BJ (cell line): ENCODE measurements at places on chromosomes 5 and 9.
A peak's percentile ranks its signal among the peaks of the same experiment; 100 is the strongest.

- DNase-seq = no peak
These were observed 11.1 kb upstream of the GARNL3 start for GRCh38 chr9:127253446-127253845.

GRCh38 chr9:131274674-131275331, 1.5 kb downstream of the FAM78A start:
- DNase-seq = no peak

DNA sequence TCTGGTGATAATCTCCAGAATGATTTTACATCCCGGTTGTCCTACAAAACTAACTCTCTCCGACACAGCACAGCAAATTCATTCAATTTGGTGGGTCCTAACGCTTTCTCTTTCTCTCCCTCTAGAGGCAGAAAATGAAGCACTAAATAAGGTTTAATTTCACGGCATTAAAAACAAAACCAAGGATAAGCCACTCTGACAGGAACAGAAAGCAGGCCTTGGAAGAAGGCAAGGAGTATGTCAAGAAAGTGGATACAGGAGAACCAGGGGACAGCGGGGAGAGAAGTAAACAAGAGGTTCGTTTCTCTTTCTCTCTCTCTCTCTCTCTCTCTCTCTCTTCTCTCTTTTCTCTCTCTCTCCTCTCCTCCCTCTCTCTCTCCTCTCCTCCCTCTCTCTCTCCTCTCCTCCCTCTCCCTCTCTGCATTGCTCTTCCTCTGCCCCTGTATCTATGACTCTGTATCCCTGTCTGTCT, 49.8 kb downstream of the EBF1 start:
- no peak for DNase-seq

GRCh38 chr5:150644058-150644457, 3.6 kb downstream of the SYNPO start:
- no peak for DNase-seq

- DNase-seq = no peak
These were observed 47.3 kb downstream of the SH3TC2 start for GRCh38 chr5:149015561-149015960.

DNA sequence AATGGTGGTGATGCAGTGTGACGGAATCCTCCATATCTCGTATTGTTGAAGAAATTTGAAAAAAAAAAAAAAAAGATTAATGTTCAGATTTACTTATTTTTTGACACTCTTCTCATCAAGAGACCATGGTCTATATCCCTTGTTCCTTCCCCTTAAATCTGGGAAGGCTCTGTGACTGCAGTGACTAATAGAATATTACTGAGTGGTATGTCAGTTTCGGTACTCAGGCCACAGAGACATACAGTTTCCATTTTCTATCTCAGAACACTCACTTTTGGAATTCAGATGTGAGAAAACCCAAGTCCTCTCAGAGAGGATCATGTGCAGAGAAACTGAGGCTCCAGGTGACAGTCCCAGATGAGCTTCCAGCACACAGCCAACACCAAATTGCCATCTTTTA, 1193.5 kb downstream of the DTWD2 start:
- no peak for DNase-seq

DNA sequence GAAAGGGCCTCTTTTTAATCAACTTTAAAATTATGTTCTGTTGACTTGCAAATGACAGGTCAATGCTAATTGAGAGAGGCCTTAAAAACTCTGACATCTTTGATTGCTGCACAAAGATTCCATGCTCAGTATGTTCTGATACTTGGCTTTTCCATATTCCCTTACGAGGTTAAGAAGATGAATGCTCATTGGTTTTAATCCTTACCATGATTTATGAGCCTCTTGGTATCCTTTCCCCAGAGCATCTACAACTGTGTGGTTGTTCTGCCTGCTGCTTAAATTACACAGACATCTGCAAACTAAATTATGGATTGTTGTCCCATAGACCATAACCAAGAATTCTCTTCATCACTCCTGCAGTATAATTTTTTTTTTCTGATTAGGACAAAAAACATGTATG, 352.6 kb downstream of the CDH12 start:
- DNase-seq = no peak

DNA sequence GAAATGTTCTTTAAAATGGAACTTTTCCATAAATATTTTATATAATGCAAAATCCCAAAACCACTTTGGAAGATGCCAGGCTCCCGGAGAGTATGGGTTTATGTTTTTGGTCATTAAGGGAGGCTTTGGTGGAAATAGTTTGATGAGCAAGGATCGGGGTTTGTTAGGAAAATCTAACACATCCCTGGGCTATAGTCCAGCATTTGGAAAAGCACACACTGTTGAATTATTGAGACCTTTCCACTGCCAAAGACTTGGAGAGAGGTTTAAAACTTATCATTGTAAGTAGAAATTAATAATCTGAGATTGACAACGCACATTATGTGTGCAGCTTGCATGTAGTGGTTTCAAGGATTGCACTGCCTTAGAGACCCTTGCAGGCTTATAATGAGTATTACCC, 156.3 kb downstream of the PARP8 start:
- no peak for DNase-seq

DNA sequence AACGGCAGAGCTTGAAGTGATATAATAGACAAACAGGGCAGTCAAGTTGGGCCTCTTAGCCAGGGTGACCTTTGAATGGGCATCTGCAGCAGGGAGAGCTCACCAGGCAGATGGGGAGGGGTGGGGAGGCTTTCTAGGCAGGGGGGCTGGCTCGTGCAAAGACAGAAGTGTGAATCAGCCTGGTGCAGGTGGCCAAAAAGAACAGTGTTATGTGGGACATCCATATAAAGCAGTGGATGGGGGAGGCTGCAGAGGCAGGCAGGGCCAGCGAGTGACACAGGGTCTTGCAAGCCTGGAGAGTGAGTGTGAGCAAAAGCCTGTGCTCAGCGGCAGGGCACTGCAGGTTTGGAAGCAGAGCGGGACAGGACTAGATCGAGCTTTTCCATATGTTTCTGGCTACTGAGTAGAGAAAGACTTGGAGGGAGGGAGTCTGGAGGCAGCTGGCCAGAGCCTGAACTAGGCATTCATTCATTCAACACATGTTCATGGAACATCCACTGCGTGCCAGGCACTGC, 14.2 kb upstream of the TTLL11 start:
- DNase-seq = no peak

GRCh38 chr9:22469928-22470544, 23.4 kb downstream of the DMRTA1 start:
- no peak for DNase-seq

GRCh38 chr5:90144625-90145327, 264.8 kb downstream of the CETN3 start:
- no peak for DNase-seq

- DNase-seq = no peak
These were observed 29.0 kb upstream of the PAPPA start for GRCh38 chr9:116124472-116125040.

- no peak for DNase-seq
These were observed 11.2 kb upstream of the CCDC152 start for GRCh38 chr5:42745426-42745825.

GRCh38 chr5:141969783-141970771, 1.2 kb downstream of the RNF14 start:
- no peak for DNase-seq

GRCh38 chr5:124952079-124952478, 205.6 kb upstream of the ZNF608 start:
- DNase-seq = no peak

GRCh38 chr5:61280205-61280604, 51.9 kb upstream of the ZSWIM6 start:
- no peak for DNase-seq

DNA sequence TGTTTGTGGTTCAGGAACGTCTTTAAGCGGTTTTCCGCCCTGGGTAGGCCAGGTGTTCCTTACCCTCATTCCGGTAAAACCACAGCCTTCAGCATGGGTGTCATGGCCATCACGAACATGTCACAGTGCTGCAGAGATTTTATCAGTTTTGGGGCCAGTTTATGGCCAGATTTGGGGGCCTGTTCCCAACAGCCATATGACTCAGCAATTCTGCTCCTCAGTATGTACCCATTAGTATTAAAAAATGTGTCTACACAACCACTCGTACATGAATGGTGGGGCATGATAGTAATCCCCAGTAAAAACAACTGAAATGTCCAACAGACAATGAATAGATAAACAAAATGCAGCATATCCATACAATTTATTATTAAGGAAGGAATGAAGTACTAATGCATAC, 51.9 kb upstream of the TTC23L start:
- no peak for DNase-seq

DNA sequence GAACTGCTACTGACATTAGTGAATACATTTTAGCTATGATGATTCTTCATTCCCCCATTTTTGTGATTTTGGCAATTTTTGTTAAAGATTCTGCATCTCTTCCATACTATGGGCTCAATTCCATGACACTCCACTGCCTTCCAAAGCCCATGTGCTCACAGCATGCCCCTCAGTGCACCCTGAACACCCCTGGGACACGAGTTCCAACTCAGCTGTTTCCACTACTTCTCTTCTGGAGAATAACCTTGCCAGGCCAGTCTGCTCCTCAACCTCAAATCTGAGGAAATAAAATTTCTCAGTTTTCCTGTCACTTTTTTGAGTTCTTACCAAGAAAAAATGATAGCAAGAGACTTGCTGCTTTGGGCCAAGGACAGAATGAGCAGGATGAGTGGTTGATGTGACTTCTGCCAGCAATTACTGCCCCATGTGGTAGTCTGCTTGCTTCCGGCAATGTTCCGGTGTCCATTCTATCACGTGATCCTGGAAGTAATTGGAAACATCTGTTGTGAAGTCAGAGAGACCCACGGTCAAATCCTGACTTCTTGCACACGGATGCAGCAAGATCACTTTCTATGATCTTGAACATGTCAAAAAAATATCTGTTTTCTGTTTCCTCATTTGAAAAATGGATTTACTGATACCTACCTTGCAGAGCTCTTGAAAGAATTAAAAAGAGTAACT, 58.3 kb downstream of the EGFLAM start:
- peak; percentile 23 for DNase-seq

GRCh38 chr9:70941191-70941590, 180.2 kb downstream of the TRPM3 start:
- DNase-seq = no peak

DNA sequence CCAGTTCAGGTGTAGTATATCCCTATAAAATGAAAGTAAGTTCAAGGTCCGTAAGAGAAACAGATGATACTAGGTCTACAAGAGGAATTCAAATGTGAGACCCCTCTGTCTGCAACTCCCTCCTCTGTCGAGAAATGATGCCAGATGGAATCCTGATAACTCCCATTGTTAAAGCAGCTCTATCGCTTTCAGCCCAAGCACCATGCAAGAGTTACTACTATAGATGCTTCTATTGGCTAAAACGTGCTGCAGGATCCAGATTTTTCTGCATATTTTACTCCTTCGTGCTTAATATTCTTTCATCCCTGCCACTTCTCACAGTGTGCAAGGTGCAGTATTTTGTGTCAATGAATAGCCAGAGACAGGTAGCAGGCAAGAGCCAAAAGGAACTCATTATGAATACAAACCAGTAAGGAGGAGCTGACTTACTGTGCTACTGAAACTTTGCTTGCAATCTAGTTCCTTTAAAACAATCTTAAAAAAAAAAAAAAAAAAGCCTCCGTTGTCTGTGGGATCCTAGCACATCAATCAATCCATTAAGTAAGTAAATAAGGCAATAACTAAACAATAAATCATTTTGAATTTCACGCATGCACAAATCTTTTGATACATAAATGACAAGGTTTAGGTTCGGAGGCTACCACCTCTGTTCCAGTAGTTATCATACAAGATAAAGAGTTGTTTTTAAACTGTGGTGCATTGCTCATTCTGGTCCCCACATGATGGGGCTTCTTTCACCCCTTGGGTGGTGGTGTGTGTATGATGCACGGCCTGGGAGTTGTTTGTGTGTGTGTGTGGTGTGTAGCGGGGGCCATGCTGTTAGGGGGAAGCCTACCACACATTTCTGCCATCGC, 151.1 kb upstream of the MPDZ start:
- DNase-seq = no peak

GRCh38 chr5:10307206-10308148, at the start of gene CMBL:
CMBL (minus strand) TSS chr5:10307902; CDS start chr5:10290762, 17,140 bp downstream.
- DNase-seq = no peak

- no peak for DNase-seq
These were observed 466 bp downstream of the SMC2 start for GRCh38 chr9:104094534-104095015.

GRCh38 chr9:121972501-121972981, 120.6 kb downstream of the TTLL11 start:
- no peak for DNase-seq

DNA sequence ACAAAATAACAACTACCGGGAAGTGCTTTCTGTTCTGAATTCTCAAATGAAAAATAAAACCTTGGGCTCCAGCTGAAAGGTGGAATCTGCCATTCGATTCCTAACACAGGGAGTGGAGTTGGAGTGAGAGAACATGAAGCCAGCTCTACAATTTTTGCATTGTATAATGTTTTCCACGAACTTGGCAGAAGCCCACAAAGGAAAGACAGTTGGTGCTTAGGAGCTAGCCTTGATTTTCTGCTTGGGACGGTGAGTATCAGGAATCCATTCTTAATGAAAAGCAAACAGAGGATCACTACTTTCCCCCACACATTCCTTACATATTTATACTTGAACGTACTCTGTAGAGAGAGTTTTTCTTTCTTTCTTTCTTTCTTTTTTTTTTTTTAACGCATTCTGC, 74.2 kb upstream of the FBXL7 start:
- DNase-seq = no peak

GRCh38 chr5:43691275-43691674, 88.3 kb downstream of the NNT start:
- DNase-seq = no peak

- no peak for DNase-seq
These were observed 1.9 kb upstream of the LCNL1 start for GRCh38 chr9:136980669-136981478.

DNA sequence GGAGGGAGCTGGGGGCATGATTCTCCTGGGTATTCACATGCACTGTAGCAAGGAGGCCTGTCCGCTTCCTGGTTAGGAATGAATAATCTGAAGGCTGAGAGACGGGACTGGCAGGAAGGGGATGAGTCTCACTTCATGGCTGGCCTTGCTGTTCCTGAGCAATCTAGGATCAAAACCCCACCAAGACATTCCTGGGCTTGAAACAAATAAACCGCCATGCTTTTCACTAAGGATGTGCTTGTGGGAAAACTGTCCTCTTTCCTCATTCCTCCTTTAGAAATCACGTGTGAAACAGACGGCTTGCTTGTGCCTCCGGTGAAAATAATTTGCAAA, 132.8 kb downstream of the MACROH2A1 start:
- no peak for DNase-seq

DNA sequence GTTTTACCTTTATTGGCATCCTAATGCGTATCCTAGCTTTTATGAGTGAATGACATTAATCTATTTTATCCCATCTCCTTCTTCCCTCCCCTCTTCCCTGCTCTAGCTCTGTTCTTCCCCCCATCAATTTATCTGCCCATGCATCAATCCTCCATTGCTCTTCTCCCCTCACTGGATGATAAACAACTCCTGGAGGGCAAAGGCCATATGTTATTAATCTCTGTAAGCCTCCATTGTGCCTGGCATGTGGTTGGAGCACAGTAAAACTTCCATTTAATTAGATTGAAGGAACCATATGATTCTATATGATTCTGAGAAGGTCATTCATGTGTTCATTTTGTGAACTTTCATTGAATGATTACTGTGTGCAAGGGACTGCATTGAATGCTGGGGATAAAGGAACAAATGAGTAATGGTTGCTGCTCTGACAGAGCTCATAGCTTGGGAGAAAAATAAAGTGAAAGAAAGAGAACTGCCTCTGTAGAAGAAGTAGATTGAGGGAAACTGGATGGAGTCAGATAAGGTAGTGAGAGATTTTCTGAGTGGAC, 85.0 kb downstream of the MEGF10 start:
- DNase-seq = no peak

- no peak for DNase-seq
These were observed 2.9 kb downstream of the TGFBI start for GRCh38 chr5:136031711-136032110.
